NCI-H187 treated with DMSO at 0.1 percent for 48 hours (cell line): ENCODE measurements at places on chromosomes 3 and 15.

DNA sequence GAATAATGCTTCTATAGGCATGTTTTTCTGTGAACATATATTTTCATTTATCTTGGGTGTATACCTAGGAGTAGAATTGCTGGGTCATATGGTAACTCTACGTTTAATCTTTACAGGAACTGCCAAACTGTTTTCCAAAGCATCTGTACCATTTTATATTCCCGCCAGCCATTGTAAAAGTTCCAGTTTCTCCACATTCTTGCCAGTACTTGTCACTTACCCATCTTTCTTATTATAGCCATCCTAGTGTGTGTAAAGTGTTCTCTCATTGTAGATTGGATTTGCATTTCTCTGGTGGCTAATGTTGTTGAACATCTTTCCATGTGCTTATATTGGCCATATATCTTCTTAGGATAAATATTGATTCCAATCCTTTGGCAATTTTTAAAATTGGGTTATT lies 31.2 kb upstream of the CFAP20DC start:
- no peak for DNase-seq

DNA sequence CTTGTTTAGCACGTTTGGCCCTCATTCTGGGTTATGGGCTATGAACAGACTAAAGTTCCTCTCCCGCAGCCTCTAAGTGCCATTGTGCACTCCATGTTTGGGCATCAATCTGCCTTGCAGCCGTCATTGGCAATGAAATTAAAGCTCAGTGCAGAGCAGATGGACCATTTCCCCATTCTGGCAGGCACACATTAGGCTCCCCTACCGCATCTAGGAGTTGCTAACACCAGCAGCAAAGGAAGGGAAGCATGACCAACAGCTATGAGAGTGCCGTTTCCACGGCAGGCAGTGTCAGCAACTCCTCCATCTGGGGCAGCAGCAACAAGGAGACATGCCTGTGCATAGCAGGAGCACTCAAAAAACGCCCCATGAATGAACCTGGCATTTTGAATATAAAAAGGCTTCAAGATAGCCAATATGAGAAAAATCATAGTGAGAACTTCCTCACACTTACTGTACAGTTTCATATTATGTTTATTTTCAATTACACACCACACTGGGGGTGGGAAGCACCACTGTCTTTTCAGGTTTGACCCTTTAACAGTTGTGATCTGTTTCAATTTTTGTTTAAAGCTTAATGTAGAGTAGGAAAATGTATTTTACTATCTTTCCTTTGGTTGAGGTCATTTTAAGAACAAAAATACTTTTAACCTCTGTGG lies 218.7 kb downstream of the KCNMB2 start:
- no peak for DNase-seq

- no peak for DNase-seq
Observed at GRCh38 chr15:57138349-57138788, 219.9 kb downstream of the TCF12 start.

GRCh38 chr15:68154923-68155559 lies 50.1 kb downstream of the CALML4 start:
- no peak for DNase-seq

- DNase-seq: no peak
Observed at GRCh38 chr15:63194880-63195568, 5.6 kb downstream of the RAB8B start.
